Adipocyte (in vitro differentiated cells): ENCODE measurements at places on chromosomes 6 and 20.

- no peak for DNase-seq
Observed at GRCh38 chr20:40317156-40317790, 371.8 kb downstream of the MAFB start.

DNA sequence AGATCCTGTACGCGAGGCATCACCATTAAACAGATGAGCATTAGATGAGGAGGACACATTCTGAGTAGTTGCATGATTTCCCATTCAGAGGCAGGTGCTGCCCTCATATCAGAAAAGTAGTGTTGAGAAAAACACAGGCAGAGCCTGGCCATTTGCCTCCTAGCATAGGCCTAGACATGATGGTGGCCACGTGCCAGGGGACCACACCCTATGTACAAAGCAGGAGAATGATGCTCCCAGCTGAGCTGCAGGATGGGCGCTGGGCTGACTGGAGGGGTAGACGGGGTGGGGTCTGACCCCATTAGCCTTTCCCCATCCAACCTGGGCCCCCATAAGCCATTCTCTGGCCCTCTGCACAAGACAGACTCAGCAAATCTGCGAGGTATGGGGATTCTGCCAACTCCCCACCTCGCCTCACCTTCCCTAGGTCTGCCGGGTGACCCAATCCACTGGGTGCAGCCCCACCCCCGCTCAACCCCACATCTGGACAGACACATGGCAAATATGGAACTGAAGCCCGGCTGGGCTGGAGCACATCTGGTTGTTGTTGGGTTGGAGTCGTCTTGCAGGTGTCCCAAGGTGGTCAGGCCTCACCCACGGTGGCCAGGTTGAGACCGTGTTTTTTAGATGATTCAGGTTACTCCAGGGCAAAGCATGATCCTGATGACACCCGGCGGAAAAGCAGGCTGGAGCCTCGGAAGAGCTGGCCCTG lies 13.9 kb downstream of the PI16 start:
- peak; percentile 33 for DNase-seq

GRCh38 chr6:72746276-72746675 lies 124.4 kb downstream of the KCNQ5 start:
- no peak for DNase-seq

DNA sequence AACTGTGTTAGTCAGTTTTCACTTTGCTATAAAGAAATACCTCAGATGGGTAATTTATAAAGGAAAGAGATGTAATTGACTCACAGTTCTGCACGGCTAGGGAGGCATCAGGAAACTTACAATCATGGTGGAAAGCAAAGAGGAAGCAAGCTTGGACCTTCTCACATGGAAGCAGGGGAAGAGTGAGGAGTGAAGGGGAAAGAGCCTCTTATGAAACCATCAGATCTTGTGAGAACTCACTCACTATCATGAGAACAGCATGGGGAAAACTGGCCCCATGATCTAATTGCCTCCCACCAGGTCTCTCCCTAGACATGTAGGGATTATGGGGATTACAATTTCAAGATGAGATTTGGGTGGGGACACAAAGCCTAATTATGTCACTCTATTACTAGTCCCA lies 41.3 kb upstream of the PLAGL1 start:
- DNase-seq, result no peak

DNA sequence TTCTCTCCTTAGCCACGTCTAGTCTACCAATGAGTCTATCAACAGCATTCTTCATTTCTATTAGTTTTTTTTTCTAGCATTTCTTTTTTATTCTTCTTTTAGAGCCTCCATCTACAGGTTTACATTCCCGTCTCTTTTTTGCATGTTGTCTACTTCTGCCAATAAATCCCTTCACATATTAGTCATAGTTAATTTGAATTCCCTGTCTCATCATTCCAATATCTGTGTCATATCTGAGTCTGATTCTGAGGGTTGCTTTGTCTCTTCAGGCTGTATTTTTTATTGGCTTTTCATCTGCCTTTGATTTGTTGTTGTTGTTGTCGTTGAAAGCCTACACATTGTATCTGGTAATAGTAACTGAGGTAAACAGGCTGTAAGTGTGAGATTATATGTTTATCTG lies 104.6 kb downstream of the HMGCLL1 start:
- DNase-seq, result no peak
